ENCODE measurements at places on chromosomes 7 and 10.

DNA sequence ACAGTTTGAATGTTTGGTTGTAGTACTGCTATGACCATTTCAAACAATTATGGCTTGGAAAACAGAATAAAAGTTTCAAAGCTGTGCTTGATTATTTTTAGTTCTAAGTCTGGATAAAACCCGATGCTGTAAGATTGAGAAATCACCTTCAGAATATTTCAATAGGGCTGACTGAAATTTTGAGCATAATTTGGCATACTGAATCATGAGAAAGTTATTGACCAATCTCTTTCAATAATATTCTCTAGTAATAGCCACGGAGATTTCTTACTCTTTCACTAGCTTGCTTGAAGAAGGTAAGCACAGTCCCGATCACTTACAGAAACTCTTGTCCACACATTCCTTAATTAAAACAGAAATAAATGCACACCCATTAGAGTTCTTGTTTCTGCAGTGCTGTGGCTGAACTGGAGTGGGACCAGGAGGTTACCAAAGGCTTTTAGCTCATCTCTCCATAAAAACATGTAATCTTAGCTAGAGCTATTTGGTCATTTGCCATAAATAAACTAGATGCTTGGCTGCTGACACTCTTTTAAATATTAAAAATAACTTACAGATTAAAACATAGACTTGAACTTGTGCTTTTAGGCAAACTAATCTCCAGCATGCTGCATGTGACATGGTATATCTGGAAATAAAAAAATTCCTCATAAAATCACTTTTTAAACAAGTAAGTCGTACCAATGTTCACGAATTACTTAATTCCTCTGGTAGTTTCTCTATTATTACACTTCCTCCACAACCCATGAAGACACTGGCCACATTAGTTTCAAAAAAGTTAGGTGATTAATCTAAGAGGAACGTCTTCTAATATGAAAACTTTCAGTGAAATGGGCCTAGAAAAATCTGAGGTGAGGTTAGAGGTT is 97.8 kb downstream of the AGMO start:
- DNase-seq = peak; percentile 31

- no peak for DNase-seq
These were observed 205.0 kb downstream of the FANK1 start for GRCh38 chr10:126101325-126101724.

GRCh38 chr7:3294432-3295100 is 6.5 kb upstream of the SDK1 start:
- no peak for DNase-seq

DNA sequence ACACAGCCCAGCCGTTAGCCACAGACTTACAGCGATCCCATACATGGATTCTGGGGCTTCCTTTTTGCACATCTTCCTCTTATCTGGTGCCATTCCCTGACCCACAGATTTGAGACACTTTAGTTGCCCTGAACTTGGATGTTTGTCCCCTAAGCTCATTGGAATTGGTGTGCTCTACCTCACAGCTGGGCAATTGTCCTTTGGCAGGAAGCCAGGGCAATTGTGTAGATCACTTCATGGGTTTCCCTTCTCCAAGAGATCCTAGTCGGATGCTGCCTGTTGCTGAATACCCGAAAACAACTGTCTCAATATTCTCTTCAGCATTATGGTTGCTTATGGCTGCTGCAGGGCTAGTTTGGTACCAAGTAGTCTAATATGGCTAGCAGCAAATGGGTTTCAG is 470.7 kb upstream of the MKI67 start:
- DNase-seq = no peak

DNA sequence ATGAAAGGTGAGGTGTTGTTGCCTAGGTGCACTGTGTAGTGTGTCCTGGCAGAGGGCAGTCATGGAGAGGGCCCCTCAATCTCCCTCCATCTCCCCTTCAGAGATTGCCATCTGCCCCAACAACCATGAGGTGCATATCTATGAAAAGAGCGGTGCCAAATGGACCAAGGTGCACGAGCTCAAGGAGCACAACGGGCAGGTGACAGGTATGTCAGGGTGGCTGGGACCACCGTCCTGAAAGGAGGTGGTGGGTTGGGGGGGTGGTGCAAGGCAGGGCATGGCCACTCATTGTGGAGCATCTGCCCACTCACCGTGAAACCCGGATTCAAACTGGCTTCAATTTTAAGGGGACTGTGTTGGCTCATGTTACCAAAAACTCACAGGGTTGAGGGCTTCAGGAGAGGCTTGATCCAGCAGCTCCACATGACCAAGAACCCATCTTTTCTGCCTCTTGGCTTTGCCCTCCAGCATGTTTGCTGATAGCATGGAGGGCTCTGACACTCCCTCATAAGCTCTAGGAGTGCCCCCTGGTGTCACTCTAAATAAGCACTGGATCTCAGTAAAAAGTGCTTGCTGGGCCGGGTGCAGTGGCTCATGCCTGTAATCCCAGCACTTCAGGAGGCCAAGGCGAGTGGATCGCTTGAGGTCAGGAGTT is 12.2 kb downstream of the ARPC1B start:
- DNase-seq = peak; percentile 41

DNA sequence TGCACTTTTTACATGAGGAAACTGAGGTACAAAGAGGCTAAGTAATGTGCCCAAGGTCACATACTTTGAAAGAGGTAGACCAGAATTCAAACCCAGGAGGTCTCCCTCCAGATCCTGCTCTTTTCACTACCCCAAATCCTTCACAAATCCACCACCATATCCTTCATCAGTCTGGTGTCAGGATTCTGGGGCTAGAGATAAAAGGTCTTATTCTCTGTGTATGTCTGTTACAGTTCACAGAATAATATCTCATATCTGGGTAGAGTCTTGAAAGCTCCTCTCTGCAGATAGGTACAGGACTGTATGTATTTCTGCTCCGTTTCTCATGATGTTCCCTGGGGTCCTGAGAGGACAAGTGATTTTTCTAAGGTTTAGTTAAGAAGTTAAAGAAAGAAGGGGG is 4.9 kb downstream of the PIK3CG start:
- no peak for DNase-seq

DNA sequence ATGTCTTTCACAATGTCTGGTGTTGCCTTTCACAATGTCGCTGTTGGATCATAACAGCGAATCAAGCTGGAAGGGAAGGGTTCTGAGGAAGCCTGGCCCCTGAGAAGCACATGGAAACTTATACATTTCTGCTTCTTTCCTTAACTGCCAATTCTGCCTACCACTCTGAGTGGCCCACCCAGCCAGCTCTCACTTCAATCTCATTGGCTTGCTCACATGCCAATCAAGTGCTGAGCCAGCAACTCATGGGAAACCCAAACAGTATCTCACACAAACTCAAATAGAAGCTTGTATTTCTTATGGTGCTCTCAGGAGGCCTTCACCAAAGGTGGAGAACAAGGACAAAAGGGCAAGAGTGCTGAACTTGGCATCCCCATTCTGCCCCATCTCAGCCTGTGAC is 117.4 kb upstream of the GPR26 start:
- DNase-seq = no peak

DNA sequence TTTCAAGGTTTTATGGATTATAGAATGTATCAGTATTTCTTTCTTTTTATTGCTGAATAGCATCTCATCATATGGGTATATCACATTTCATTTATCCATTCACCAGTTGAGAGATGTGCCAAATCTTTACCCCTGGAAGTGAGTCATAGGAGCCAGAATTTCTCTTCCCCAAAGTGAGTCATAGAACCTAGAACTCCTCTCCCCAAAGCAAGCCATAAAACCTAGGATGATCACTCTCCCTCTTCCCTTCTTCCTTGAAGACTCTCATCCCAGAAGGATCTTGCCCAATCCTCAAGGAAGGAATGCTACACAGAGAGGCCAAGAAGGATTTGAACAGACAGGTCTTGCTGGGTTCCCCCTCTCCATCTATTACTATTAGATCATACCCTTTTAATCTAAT is 199.9 kb downstream of the EVX1 start:
- peak; percentile 94 for DNase-seq

- peak; percentile 75 for DNase-seq
These were observed 30.3 kb upstream of the IL6 start for GRCh38 chr7:22696541-22697228.

- DNase-seq = peak; percentile 44
These were observed 15.5 kb upstream of the SLC18A3 start for GRCh38 chr10:49594594-49594993.

- no peak for DNase-seq
These were observed 63.4 kb downstream of the RNF32 start for GRCh38 chr7:156703773-156704482.

- DNase-seq = no peak
These were observed 17.9 kb downstream of the COPG2 start for GRCh38 chr7:130650611-130651120.

DNA sequence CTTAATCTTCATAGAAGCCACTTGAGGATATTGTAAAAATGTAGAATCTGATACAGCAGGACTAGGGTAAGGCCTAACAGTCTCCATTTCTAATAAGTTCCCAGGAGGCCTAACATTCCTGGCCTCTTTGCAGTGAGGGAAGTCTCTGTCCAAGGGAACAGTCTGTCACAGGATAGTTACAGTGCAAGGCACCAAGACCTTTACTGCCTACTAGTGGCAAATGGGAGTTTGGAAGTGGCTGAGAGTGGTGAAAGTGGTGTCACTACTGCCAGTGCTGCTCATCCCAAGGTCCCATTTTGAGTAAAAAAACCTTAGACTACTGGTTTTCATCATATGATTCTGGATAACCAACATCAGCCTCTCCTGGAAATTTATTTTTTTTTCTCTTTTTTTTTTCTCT is 619.5 kb upstream of the SEMA3D start:
- DNase-seq = no peak

GRCh38 chr10:96201525-96201924 is 69.8 kb downstream of the BLNK start:
- no peak for DNase-seq

DNA sequence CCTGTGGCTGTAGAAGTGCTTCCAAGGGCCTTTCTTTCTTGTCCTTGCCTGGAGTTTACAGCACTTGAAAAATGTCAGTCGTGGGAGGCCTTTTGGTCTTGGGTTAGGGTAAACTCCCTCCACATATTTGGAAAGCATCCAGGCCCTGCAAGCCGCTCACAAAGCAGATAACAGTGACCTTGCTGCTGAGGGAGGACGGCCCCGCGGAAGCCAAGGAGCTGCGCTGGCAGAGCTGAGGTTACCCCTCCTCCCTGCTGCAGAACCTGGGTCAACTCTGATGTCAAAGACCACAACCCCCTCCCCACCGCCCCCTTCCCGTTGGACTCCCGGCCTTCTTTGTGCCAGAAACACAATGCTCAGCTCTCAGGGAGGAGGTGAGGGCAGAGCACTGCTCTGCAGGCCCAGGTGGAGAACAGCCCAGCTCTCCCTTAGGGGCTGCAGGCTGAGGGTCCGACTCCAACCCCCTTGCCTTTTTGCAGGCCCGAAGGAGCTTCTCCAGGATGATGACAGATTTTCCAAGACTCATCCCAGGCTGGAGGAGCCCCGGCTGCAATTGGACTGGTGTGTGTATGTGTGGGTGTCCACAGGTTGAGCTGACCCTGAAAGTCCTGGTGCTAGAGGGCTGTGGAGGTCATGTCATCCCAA is 957.6 kb upstream of the ZNF722 start:
- DNase-seq = no peak

GRCh38 chr7:247636-248035 is 42.3 kb upstream of the FOXL3 start:
- no peak for DNase-seq

GRCh38 chr10:96090463-96090800 is 39.7 kb upstream of the ZNF518A start:
- DNase-seq = no peak

GRCh38 chr7:98934267-98934666 is 55.9 kb downstream of the TRRAP start:
- DNase-seq = no peak

- DNase-seq = no peak
These were observed 27.6 kb upstream of the PRPF18 start for GRCh38 chr10:13559124-13559700.

GRCh38 chr7:120407010-120407409 is 134.0 kb downstream of the KCND2 start:
- DNase-seq = peak; percentile 3
